Activated CD4-positive, alpha-beta T cell treated with anti-CD3 and anti-CD28 coated beads, Interleukin-2, amount 50 U/mL, for 4 hours (primary cell): ENCODE measurements at places on chromosomes 4 and X.

DNA sequence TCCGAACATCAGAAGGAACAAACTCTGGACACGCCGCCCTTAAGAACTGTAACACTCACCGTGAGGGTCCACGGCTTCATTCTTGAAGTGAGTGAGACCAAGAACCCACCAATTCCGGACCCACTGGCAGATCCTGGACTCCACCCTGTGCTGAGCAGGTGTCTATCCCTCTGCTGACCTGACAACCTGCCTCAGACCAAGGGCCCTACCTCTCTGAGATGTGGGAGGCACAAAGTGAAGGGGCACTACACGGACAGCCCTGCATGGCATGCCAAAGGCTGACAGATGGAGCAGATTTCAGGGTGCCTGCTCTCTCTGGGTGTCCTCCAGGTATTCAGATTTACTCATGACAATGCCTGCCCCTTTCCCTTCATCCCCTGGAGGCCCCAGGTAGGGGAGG, 14.0 kb upstream of the HSFX1 start:
- no peak for DNase-seq

DNA sequence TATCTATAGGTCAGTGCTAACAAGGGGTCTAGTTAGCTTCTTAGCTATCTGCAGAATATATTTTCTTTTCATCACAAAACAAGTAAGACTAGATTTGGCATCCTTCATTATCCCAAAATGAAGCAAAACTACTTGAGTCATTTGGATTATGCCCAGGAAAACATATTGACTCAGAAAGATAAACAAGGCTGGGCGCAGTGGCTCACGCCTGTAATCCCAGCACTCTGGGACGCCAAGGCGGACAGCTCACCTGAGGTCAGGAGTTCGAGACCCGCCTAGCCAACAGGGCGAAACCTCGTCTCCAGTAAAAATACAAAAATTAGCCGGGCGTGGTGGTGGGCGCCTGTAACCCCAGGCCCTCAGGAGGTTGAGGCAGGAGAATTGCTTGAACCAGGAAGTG, 18.0 kb upstream of the MND1 start:
- no peak for DNase-seq

DNA sequence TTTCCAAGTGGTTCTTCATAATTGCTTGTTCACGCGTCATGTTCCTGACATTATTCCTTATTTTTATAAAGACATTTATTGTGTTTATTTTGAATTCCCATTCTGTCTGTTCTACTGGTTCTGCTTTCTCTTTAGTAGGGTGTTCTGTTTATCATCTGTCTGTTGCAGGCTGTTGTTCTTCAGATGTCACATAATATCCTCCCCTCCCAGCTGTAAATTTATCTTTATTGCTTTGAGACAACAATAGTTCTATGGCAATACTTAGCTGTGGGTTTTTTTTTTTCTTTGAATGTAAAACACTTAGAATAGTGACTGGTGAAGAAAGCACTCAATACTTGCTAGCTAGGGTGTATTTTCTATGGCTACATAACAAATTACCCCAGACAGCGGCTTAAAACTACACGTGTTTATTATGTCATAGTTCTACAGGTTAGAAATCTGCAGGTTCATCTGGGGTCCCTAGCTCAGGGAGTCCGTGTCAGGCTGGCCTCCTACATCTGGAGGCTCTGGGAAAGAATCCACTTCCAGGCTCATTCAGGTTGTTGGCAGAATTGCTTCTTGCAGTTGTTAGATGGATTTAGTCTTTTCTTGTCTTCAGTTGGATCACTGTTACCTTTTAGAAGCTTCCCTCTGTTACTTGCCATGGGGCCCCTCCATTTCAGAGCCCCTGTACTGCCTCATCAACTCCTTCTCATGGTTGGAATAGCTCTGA, 63.4 kb upstream of the ENPEP start:
- no peak for DNase-seq

DNA sequence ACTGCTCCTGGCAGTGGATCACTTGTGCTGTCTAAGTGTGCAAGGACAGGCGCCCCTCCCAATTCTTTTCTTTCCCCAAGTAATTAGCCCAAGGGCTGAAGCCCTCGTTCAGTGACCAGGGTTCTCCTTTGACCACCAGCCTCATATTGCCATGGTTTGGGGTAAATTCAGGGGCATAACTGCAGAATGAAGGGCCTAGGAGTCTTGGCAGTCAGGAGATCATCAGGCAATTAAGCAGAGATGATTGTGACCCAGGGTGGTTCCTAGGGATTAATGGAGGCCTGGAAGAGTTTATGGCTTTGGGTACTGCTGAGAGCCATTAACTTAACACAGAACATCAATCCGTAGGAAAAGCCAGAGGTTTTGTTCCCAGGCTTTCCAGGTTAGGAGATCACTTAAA, 170.7 kb downstream of the PTTG2 start:
- DNase-seq = no peak

GRCh38 chrX:65726715-65727114, 59.3 kb downstream of the MSN start:
- no peak for DNase-seq

DNA sequence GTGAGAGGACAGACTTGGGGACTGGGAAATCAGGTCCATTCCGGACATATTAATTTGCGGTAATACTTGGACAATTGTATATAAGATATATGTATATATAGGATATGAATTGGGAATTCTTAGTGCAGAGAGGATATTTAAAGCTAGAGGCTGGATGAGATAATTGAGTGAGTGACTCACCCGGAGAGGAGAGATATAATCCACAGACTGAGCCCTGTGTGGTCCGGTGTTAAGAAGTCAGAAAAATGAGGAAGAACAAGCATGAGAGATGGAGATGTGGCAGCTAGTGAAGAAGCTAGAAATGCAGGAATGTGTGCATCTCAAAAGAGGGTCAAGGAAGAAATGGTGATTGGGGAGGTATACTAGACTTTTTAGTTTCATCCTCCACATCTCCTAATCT, 336.2 kb downstream of the SLC7A11 start:
- DNase-seq = no peak

DNA sequence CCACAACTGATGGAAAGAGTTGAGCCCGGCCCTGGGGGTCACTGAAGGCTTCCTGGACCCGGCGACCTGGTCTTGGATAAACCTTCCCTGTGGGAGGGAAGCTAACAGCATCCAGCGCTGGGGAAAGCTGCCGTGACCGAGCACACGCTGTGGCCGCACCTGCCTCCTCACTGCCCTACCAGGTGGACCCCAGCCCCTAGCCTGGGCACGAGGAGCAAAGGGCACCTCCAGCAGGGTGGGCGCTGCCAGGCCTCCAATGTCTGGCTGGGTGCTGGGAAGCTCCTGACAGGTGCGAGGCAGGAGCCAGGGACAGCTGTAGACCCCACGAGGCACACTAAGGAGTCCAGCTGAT, 7.9 kb downstream of the TADA2B start:
- no peak for DNase-seq

GRCh38 chr4:26860922-26861433, 337 bp downstream of the STIM2 start:
- DNase-seq = peak; percentile 32

- DNase-seq = no peak
These were observed 26.3 kb downstream of the UPF3B start for GRCh38 chrX:119826399-119826959.

DNA sequence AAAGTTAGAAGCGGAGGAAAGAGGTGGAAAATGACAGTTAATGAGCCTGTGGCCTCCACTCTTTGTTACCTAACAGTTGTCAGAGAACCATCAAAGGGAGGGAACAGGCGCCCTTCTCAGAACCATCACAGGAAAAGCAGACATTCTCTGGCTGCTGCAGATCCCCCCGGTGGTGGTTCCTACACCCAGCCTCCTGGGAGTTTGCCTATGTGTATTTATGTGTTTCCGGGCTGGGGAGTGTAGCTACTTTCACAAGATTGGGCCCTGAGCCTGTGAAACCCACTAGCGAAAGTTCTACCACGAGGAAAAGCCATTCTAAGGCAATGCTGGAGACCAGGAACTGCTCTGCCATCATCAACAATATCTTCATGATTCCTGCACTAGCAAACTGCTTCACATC, 52.7 kb upstream of the BCOR start:
- no peak for DNase-seq
